ENCODE measurements at places on chromosomes 2 and 18.

DNA sequence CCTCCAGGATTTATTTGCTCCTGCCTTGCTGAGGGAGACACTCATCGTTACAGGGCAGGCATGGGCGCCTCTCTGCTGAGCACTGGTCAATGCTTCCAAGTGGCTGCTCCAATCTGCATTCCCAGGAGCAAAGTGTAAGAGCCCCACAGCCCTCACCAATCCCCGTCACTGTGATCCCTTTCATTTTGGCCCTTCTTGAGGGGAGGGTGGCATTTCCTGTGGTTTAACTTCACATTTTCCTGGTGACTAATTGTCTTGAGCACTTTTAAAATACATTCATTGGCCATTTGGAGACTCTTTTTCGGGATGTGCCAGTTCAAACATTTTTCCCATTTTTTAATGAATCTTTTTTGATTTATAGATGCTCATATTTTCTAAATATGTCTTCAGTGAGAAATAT, 33.0 kb downstream of the TPO start:
- DNase-seq: no peak

- no peak for DNase-seq
Measured at GRCh38 chr2:176187200-176187898, 1.1 kb upstream of the HOXD1 start.

- peak; percentile 52 for DNase-seq
Measured at GRCh38 chr2:174634130-174635014, 36.8 kb upstream of the WIPF1 start.

- DNase-seq: no peak
Measured at GRCh38 chr2:12616456-12617156, 100.1 kb upstream of the TRIB2 start.

GRCh38 chr2:38264396-38265221, 112.5 kb downstream of the ATL2 start:
- no peak for DNase-seq

DNA sequence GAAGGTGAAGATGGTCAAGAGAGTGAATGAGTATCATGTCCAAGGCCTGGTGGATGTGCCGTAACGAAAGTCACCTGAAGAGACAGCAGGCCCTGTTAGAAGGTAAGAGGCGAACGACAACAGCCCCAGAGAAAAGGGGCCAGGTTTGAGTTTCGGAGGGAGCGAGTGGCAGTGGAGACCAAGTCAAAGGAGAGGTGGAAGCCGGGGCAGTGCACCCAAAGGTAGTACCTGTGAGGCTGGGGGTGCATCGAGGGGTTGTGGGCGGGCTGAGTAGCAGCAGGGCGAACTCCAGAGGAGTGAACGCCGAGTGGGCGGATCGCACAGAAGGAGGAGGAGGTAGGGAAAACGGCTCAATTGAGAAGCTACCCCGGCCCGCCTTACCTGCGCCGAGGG, 358 bp downstream of the USP37 start:
- DNase-seq: no peak

- DNase-seq: no peak
Measured at GRCh38 chr2:36381993-36382392, 26.4 kb downstream of the CRIM1 start.

DNA sequence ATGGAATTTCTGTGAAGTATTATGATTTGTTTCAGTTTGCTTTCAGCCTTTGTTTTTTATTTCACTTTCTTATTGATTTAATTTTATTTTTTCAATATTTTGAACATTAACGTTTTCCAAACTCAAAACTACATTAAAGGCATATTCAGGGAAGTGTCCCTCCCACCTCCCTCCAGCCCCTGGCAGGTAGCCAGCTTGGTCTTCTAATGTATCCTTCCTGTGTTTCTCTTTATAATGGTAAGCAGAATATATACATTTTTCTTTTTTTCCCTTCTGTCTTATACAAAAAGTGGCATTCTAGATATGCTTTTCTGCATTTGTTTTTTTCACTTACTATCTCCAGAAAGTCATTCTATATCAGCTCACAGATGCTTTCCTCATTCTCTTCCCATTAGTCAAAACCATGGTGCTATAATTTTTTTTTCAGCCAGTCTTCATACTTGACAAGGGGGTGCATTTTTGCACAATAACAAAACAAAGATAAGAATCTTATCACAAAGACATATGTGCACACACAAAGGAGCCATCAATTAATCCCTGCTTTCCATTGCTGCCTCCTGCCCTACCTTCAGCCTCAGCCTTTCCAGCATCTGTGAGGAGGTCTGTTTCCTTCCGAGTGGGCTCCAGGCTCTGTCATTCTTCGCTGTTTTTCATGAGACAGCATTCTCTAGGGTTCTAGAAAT, 33.7 kb upstream of the TMEM177 start:
- DNase-seq: no peak

GRCh38 chr2:3558205-3559014, at the start of gene RNASEH1:
Gene RNASEH1 (minus strand): TSS chr2:3558333. CDS start chr2:3558260, 73 bp downstream.
- DNase-seq: peak; percentile 95

DNA sequence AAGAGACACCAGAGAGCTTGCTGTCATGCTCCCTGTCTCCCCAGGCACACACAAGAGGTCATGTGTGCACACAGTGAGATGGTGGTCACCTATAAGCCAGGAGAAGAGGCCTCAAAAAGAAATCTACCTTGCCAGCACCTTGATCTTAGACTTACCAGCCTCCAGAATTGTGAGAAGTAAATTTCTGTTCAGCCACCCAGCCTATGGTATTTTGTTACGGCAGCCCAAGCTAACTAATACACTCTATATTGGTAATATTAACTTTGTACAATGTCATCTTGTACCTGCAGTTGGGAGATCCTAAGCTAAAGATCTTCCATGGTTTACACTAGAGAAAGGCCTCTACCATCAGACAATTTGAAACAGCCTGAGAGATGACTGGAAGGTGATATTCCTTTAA, 21.2 kb downstream of the RTN4 start:
- no peak for DNase-seq

Data from central memory CD4-positive, alpha-beta T cell (primary cell).